ENCODE measurements at places on chromosomes 1 and 21.

GRCh38 chr1:227941509-227942020 is 6.2 kb downstream of the WNT9A start:
- peaks cover 8% of the 10 kb centered on the region for H3K4me1 ChIP-seq
- H3K27ac ChIP-seq = no peak overlapping the region
- H3K4me3 ChIP-seq = no peak overlapping the region
- H3K27me3 ChIP-seq = peaks cover 39% of the 10 kb centered on the region
- H3K36me3 ChIP-seq = no peaks in the 10 kb centered on the region

GRCh38 chr1:206633708-206634121 is 1.6 kb upstream of the DYRK3 start:
- no peak for DNase-seq
- no peaks in the 10 kb centered on the region for H3K36me3 ChIP-seq
- H3K4me3 ChIP-seq = no peak overlapping the region
- no peak overlapping the region for H3K27ac ChIP-seq

GRCh38 chr1:21643624-21644023 is 25.5 kb downstream of the RAP1GAP start:
- H3K27me3 ChIP-seq = peaks cover 27% of the 10 kb centered on the region
- DNase-seq = no peak
- peaks cover 2% of the 10 kb centered on the region for H3K4me1 ChIP-seq

DNA sequence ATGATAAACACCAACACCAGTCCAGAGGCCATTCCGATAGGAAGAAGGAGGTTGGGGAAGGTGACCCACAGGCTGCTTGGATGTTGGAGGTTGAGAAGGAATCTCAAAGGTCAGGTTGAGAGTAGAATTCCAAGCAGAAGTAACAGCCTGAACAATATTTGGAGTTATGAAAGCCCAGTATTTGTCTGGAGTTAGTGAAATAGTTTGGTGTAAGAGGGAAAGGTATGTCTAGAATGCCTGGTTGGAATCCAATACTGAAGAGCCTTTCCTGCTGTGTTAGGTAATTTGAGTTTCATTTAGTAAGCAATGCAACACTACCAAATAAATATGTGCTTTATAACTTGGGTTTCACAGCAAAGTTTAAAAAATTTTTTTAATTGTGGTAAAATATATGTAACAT is 70.5 kb upstream of the MCOLN3 start:
- H3K4me3 ChIP-seq = no peak overlapping the region
- H3K27me3 ChIP-seq = peaks cover 16% of the 10 kb centered on the region
- DNase-seq = no peak
- H3K4me1 ChIP-seq = peaks cover 3% of the 10 kb centered on the region

- H3K4me3 ChIP-seq = no peak overlapping the region
- H3K27ac ChIP-seq = no peak overlapping the region
- no peaks in the 10 kb centered on the region for H3K4me1 ChIP-seq
- H3K27me3 ChIP-seq = no peaks in the 10 kb centered on the region
- H3K36me3 ChIP-seq = peaks cover 32% of the 10 kb centered on the region
- no peak for DNase-seq
Measured at GRCh38 chr1:77582905-77583304, 99.6 kb downstream of the ZZZ3 start.

DNA sequence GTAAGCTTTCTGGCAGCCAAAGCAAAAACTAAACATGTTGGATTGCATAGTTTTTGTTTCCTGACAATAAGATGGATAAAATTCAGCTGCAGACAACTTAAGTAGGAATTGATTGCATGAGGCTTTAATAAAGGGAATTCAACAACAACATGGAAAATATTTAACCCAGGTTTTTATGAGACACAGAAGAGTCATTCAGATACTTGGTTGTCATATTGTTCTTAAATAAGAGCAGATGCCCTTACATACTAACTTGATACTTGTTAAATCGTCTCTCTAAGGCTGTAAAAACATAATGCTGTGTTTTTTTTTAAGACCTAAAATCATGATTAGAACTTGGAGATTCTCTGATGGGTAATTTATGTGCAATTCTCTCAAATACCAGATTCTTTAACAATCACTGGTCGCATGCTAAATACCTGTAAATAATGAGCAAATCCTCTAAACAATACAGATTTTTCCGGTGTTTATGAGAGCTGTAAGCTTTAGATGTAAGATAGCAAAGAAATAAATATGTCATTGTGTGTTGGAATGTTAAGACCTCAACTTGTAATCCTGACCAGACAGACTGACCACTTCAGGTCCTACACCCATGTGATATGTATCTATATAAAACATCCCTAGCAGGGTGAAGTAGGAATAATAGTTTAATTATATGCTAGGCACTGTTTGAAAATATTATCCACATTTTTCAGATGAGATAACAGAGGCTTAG is 37.8 kb upstream of the CD34 start:
- no peaks in the 10 kb centered on the region for H3K36me3 ChIP-seq
- no peaks in the 10 kb centered on the region for H3K4me1 ChIP-seq
- H3K27me3 ChIP-seq = peaks cover 14% of the 10 kb centered on the region
- no peak overlapping the region for H3K4me3 ChIP-seq
- H3K27ac ChIP-seq = no peak overlapping the region

DNA sequence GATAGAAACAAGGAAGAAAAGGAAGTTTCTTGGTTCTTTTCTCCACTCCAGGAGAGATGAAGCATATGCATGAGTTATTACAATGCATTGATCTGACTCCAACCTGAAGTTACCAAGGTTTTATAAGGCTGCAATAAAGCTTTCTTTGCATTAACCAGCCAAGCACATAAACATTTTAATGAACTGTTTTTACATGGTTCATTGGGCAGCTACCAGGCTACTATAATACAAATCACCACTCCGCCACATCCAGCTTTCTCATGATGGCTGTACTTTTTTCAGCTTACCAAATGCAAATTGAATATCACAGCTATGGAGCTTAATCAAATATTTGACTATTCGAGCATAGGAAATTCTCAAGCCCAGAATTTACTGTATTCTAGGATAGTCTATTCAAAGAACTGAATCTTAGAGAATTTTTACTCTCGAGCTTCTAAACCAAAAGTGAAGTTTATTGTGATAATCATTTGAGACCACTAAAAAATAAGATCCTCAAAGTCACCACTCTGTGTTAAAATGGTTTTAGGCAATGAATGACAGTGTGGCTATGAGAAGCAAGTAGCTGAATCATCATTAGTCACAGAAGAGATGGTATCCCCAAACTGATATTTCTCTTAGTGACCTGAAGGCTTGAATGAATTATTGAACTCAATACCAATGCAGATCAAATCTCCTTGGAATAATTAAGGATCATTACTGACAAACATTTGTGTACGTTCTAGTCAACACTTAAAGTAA is 58.6 kb upstream of the ZNF281 start:
- DNase-seq = no peak
- peaks cover 9% of the 10 kb centered on the region for H3K4me1 ChIP-seq
- no peak overlapping the region for H3K27ac ChIP-seq
- no peaks in the 10 kb centered on the region for H3K36me3 ChIP-seq
- H3K27me3 ChIP-seq = peaks cover 4% of the 10 kb centered on the region

DNA sequence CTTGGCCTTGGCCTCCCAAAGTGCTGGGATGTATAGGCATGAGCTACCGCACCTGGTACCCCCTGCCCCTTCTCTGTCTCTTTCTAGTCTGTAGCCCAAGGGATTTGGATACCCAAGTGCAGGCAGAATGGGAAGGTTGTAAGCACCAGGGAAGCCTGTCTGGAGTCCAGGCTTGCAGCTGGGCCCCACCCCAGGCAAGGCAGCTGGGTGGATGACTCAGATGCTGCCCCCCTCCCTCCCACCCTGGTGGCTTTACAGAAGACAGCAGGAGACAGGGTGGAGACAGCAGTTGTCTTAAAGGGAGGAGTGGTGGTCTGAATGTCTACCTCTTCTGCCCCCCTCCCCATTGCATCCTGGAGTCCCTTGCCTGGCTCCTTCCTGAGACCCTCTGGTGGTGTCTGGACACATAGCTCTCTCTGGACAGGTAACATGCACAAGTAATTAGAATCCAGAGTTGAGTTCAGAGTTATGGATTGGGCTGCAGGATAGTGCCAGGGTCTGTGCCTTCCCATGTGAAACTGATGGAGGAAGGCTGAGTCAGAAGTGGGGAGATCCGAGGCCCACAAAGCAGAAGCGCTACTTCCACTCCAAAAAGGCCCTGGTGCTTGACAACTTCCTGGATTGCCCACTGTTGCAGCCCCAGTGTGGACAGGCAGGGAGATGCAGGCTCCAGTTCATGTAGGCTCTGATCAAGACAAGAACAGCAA is 5.1 kb downstream of the LMNA start:
- H3K27ac ChIP-seq = no peak overlapping the region
- peaks cover 1% of the 10 kb centered on the region for H3K36me3 ChIP-seq
- H3K27me3 ChIP-seq = peaks cover 93% of the 10 kb centered on the region
- no peak for DNase-seq
- peaks cover 48% of the 10 kb centered on the region for H3K4me1 ChIP-seq

GRCh38 chr1:156684227-156684782 is 7.1 kb upstream of the NES start:
- no peaks in the 10 kb centered on the region for H3K36me3 ChIP-seq
- H3K4me1 ChIP-seq = peaks cover 20% of the 10 kb centered on the region
- H3K4me3 ChIP-seq = no peak overlapping the region
- DNase-seq = peak; percentile 63

DNA sequence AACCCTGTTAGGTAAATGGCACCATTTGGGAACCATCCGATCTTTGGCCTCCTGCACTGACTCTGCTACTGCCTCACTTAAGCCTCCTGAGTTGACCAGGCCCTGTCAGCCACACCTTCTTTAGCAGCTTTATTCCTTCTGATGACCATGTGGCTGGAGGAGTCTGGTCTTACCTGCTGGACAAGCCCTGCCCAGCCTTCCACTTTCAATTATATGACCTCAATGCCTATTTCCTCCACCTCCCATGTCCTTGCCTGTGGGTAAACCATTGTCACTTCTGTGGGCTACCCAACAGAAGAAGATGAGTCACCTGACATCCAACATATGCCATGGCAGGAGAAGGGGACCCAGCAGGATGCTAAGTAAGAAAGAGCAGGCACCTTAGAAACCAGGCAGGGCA is 393.8 kb downstream of the NTNG1 start:
- peaks cover 4% of the 10 kb centered on the region for H3K27me3 ChIP-seq
- no peaks in the 10 kb centered on the region for H3K4me1 ChIP-seq
- H3K27ac ChIP-seq = no peak overlapping the region
- H3K36me3 ChIP-seq = no peaks in the 10 kb centered on the region
- H3K4me3 ChIP-seq = no peak overlapping the region

DNA sequence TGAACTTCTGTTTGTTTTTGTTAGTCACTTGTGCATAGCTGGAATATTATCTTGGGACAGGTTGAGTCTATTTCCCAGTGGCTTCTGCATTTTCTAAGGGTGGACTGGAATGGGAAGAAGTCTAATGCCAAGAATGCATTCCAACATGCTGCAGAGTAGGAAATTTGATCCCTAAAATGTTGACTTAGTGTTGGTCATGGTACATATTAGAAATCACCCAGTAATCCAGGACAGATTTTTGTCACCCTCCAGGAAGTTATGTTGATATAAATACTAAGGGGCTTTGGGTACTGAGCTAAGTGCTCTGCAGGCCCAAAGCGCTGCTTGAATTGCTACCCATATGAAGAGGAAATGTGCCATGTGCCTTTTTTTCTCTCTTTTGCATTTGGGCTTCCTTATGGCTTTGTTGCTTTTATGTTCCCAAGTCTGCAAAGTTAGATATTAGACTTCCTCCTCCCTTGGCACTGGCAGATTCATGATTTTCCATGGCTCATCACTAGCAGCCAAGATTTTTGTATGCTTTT is 10.0 kb downstream of the ARID1A start:
- peaks cover 36% of the 10 kb centered on the region for H3K4me1 ChIP-seq
- no peak overlapping the region for H3K4me3 ChIP-seq
- H3K27me3 ChIP-seq = no peaks in the 10 kb centered on the region
- H3K36me3 ChIP-seq = peaks cover 38% of the 10 kb centered on the region
- no peak for DNase-seq

- no peaks in the 10 kb centered on the region for H3K4me1 ChIP-seq
- no peaks in the 10 kb centered on the region for H3K27me3 ChIP-seq
- no peaks in the 10 kb centered on the region for H3K36me3 ChIP-seq
- H3K27ac ChIP-seq = no peak overlapping the region
Measured at GRCh38 chr1:84370831-84371394, 27.4 kb upstream of the DNASE2B start.

All from activated naive CD4-positive, alpha-beta T cell treated with anti-CD3 and anti-CD28 coated beads, Interleukin-2, amount 10 ng/mL, durations not matched to agents 7 days and 5 days (primary cell).